Stimulated activated CD8-positive, alpha-beta memory T cell treated with anti-CD3 and anti-CD28 coated beads, Interleukin-7, amount 100 ng/mL, for 24 hours (primary cell): ENCODE measurements at places on chromosomes 5 and 9.

DNA sequence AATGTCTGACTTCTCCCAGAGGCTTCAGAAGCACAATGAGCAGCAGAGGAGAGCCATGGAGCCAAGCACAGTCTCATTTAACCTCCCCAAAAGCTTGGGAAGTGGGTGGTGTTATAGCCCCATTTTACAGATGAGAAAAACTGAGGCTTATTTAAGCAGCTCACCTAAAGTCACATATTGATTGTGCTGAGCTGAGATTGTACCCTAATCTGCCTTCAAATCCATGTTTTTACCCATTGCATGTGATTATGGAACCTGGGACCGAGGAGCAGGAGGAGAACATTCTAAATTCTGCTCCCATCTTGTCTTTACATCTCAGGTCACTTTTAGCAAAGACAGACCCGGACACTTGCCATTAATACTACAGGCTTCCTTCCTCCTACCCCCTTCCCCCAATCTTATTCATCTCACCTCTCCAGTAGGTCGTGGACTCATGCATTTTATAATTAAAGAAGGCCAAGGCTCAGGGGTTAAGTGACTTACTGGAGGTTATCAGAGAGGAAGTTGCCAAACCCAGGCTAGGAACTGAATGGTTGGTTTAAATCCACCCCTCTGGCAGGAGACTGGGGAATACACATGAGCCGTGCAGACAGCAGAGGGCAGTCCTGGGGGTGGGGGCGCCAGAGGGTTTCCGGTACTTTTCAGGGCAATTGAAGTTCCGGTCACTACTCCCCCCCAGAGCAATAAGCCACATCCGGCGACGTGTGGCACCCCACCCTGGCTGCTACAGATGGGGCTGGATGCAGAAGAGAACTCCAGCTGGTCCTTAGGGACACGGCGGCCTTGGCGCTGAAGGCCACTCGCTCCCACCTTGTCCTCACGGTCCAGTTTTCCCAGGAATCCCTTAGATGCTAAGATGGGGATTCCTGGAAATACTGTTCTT is 51.0 kb upstream of the IL17B start:
- no peak for DNase-seq

- no peak for DNase-seq
These were observed 857 bp downstream of the FAM169A start for GRCh38 chr5:74865256-74865803.

- DNase-seq = peak; percentile 10
These were observed 188.8 kb upstream of the GLRA1 start for GRCh38 chr5:152113401-152113800.

DNA sequence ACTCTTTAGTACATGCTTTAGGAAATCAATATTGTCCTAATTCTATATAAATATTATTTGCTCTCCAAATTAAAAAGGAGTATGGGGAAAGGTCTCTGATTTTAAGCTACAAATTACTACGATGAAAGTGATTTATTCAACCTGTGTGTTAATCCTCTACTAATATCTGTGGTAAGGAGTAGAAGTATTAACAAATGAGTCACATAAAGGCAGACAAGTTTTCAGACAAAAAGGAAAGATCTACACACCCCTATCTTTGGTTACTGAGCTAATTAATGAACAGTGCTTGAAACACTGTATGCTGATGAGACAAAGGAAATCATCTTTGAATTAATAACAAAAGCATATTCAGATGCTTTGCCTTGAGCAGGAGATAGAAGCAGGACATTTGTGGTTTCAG is 15.9 kb downstream of the LOX start:
- no peak for DNase-seq

DNA sequence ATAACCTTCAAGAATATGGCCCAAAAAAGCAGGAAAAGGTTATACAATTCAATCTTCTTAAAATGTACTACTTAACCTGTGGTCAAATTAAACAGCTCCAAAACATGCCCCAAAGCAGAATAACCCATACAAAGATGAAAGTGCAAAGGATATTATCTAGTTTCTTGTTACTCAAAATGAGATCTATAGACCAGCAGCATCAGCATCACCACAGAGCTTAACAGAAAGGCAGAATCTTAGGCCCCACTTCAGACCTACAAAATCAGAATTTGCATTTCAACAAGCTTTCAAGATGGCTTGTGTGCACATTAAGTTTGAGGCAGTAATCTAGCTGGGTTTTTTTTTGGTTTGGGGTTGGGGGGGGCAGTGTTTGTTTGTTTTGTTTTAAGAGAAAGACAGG is 54.0 kb downstream of the SCAI start:
- no peak for DNase-seq

GRCh38 chr5:92308679-92309078 is 925.6 kb upstream of the ARRDC3 start:
- no peak for DNase-seq

DNA sequence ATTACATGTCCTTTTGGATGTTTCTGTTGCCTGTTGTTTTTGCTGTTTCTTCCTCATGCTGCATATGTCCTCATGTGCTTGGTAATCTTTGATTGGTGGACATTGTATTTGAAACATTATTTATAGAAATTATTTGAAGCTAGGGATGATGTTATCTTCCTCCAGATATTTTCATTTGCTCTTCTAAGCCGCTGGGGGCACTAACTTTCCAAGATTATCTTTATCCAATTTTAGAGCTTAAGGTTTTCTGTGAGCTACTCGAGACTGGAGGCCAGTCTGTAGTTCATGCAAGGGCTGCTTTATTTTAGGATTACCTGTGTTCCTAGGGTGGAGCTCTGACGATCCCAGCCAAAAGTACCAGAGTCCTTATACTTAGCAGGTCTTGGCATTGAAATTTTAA is 40.9 kb downstream of the STX17 start:
- no peak for DNase-seq

DNA sequence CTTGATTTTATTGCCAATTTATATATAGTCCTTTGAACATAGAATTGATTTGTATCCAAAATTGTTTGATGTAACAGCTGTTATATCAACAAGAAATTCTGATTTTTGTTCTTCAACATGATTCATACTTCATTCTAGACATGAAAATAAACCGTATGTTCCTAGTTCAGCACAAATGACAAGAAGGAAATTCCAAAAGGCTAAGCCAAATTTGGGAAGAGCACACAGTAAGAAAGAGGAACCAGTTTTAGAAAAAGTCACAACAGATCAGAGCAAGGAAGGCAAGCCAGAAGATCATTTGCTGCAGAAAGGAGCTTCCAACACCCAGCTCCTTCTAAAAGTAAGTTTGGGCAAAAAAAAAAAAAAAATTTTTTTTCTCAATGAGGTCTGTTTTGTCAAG is 65.0 kb upstream of the MCCC2 start:
- DNase-seq = no peak
